ENCODE measurements at places on chromosomes 11 and 22. TPM values are rescaled to one million over a fixed set of nuclear protein-coding genes. Genes with fewer than 3 reads are reported as not detected.

Gene IGLL1
- total RNA-seq = not detected

Gene ROBO4
- total RNA-seq = 405 TPM

Gene RAB36
- total RNA-seq = 0.73 TPM

Gene CD6
- total RNA-seq = not detected

All from mammary microvascular endothelial cell (primary cell).